Small intestine (tissue), 16 donors: ENCODE measurements at places on chromosomes 12 and 14.

GRCh38 chr12:120581998-120582397 is 796 bp upstream of the POP5 start:
- no peak for DNase-seq

DNA sequence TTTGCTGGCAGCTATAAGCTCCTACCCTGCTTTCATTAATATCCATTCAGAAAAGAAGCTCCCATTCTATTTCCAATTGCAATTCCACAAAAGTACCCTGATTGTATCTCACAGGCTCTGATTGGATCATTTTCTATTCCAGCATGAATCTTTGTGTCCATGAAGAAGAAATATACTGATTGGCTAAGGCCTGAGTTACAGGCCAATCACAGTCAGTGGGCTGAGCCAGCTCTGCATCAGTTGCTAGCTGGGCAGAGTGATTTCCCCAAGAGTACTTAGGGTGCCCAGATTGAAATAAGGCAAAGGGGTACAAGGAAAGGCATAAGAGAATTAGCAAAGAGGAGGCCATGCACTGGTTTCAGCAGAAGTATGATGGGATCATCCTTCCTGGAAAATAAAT is 14.4 kb downstream of the ART4 start:
- no peak for DNase-seq

DNA sequence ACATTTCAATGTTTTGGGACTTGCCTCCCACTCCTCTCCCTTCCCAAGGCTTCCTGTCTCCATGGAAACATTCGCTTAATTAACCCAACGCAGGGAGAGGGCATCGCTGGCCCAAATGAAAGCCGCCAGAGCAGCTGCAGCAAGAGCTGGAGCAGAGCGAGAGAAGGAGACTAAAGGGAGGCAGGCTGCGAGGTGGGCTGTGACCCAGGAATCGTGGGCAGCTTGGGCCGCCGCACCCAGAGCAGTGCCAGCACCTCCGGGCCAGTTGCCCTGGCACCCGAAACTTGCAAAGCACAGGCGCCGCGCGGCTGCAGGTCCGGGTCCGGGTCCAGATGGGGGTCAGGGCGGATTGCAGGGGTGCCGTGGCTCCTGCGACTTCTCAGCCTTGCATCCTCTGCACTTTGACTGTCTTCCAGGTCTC is 43.5 kb upstream of the PTPRQ start:
- DNase-seq = no peak

GRCh38 chr14:38090506-38090905 is 117.2 kb upstream of the SSTR1 start:
- DNase-seq = no peak

GRCh38 chr12:92378682-92379479 is 233.2 kb upstream of the BTG1 start:
- DNase-seq = no peak

DNA sequence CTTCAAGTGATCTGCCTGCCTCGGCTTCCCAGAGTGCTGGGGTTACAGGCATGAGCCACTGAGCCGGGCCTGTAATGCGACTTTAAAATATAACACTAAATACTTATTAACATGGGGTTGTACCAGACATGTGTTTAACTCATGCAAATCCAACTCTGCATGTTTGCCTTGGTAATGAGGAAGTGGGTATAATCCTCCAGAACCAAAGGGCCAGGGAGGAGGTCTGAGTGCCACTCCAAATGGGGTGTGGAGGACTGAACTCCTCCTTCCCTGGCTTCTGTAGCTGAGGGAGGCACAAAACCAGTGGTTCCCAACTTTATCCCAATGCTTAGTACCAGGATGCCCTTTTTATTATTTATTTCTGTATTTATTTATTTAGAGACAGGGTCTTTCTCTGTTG is 61.6 kb upstream of the MED13L start:
- no peak for DNase-seq

GRCh38 chr14:77098529-77099353 is 683 bp downstream of the CIPC start:
- DNase-seq = no peak
